ENCODE measurements at places on chromosomes 11 and 22. TPM values are rescaled to one million over a fixed set of nuclear protein-coding genes. Genes with fewer than 3 reads are reported as not detected.
A peak's percentile ranks its signal among the peaks of the same experiment; 100 is the strongest.

DNA sequence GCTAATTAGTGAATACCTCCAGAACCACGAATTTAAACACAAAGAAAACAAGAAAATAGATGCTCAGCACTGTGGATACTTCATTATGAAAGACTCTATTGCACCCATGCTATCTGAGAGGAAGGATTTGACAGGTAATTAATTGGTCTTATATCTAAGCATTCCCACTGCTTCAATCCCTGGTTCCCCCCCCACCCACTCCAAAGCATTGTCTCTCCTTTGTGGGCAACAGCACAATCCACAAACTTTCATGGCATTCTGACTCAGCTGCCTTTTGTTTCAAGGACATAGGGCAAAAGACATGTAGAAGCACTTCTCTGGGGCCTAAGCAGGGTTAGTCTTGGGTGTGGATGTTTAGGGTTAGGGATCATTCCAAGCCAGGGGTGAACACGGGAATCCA lies 551.4 kb downstream of the BUD13 start:
- no peak for DNase-seq

DNA sequence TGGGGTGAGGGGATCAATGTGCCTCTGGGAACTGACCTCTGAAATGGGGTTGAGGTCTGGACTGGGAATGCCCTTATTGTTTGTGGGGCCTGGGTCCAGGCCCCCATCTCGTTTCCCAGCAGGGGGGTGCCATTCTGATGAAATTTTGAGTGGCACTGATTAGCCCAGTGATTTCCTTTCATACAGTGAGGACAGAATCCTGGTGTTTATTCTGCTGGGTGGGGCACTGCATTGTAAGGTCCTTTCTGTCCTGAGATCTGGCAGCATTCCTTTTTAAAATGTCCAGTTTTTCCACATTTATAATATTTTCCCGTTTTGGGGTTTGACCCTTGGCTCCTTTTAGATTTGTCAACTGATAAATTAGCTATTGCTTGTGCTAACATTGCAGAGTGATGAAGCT lies 27.1 kb downstream of the OR10A6 start:
- DNase-seq: no peak

- DNase-seq: peak; percentile 77
These were observed 1.1 kb upstream of the ABTB2 start for GRCh38 chr11:34358728-34359547.

GRCh38 chr11:113296447-113297205 lies 17.8 kb upstream of the TTC12 start:
- DNase-seq: peak; percentile 28

- DNase-seq: peak; percentile 7
These were observed 1.4 kb downstream of the SGSM1 start for GRCh38 chr22:24807284-24807950.

DNA sequence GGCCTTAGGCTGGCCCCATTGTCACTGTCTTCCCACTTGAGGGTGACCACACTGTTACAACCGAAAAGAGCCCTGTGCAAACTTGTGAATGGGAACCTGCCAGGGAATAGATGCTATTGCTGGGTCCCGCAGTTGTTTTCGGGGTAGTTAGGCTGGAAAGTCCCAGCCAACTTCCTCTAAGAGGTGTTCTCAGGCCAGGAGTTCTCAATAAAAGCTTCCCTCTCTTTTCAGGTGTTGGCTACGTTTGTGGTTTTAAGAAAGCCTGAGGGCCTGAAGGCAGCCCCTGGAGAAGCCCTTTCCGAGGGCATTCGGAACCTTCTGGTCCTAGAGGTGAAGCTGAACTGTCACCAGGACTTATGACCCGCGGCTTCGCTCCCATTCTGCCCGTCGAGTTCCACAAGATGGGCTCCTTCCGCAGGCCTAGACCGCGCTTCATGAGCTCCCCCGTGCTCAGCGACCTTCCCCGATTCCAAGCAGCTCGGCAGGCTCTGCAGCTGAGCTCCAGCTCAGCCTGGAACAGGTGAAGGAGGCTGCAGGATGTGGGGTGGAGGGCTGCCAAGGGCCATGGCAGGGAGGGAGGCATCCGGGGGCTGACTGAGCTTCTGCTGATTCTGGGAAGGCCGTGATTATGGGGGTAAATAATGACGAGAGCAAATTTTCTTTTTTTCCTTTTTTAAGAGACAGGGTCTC lies 104.8 kb downstream of the PRR5L start:
- no peak for DNase-seq

DNA sequence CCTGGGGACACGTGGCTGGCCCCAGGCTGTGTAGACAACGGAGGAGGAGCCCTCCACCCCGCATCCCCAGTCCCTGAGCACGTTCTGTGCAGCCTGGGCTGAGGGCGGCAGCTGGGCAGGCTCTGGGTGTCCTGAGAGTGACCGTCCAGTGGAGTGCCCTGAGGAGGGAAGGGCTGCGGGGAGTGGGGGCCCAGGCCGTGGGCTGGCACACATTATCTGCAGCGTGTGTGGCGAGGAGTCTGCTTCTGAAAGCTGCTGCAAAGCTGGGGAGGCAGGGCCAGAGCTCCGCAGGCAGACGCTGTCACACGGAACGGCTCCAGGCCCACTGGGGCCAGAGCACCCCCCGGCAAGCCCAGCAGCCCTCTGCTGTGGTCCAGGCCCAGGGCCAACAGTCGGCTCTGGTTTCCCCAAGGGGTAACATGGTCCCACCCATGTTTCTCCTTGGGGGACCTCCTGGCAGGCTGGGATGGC lies 835 bp upstream of the ANO9 start:
- DNase-seq: no peak

DNA sequence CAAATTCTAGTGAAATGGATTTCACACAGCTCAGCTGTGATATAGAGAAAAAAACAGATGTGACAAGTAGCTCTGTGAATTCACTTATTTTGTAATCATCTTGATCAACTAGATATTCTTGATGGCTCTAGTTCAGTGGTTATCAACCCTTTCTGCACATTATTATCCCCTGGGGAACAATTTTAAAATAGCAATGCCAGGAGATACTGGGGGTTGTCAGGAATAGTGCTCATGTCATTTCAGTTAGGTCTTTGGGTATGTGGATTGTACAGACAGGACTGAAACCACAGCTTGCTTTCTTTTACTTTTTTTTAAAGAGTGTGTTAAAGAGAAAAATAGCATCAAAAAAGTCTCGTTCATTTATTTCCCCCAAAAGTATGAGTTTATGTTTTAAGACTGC lies 269.0 kb upstream of the PDGFD start:
- DNase-seq: no peak

- peak; percentile 50 for DNase-seq
These were observed 123.0 kb downstream of the TRIM44 start for GRCh38 chr11:35785287-35786167.

DNA sequence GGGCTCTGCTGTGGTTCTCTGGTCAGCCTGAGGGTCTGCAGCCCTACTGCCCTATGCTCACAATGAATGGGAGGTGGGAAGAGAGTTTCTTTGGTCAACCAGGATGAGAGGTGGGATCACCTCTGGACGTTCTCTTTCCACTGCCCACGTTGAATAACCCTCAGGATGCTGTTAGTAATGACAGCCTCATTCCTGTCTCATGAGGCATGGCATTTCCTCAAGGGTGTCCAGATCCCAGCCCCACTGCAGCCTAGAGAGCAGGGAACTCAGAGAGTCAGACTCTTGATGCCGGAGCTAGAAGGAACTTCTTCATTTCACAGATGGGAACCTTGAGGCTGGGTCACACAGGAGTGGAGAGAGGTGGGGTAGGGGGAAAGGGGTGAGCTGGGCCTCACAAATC lies 196.0 kb downstream of the CEP164 start:
- no peak for DNase-seq

GRCh38 chr11:34493468-34493867 lies 20.1 kb downstream of the ELF5 start:
- DNase-seq: peak; percentile 73

DNA sequence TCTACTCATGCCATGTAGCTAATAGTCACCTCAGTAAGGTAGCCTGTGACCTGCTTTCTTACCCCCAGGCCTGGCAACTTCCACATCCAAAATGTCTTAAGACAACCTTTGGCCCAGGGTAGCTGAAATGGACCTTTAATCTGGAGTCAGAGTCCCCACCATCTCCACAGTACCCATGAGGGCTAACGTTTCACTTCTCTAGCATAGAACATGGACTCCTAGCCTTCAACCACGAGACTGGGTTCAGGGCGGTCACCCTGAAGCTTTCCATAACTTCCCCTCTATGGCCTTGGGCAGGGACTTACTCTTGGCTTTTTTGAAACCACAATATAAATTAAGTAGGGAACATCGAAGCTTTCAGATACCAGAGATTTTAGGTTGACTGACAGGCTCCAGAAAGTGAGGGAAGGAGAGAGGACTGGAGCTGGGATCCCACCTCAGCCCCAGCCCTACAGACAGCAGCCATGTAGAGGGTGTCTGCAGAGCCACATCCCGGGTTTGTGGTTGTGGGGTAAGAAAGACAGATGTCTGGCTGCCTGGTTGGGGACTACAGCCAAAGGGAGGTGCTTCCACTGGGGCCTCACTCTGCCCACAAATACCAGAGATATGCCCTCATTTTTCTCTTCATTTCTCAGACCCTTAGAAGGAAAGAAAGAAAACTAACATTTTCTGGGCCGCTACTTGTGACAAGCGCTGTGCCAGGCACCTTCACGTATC lies 2.6 kb downstream of the TBC1D10A start:
- peak; percentile 75 for DNase-seq

DNA sequence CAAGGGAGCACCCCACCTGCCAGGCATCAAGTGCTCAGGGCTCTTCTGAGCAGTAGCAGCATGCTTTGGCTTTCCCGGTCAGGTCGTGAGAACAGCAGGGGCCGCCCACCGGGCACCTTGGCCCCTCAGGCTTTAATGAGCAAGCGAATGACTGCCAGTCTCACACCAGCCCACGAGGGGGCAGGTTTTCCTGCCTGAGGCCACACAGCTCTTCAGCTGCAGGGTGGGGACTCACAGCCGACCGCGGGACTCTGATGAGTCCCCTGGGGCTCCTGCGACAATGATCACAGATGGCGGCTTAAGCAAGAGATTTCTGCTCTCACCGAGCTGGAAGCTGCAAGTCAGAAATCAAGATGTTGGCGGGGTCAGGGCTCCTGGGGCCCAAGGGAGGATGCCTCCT lies 14.3 kb upstream of the FGF19 start:
- DNase-seq: no peak

- DNase-seq: no peak
These were observed 18.6 kb upstream of the EHF start for GRCh38 chr11:34602245-34602644.

- no peak for DNase-seq
These were observed 3.0 kb upstream of the SEPTIN3 start for GRCh38 chr22:41966225-41966606.

DNA sequence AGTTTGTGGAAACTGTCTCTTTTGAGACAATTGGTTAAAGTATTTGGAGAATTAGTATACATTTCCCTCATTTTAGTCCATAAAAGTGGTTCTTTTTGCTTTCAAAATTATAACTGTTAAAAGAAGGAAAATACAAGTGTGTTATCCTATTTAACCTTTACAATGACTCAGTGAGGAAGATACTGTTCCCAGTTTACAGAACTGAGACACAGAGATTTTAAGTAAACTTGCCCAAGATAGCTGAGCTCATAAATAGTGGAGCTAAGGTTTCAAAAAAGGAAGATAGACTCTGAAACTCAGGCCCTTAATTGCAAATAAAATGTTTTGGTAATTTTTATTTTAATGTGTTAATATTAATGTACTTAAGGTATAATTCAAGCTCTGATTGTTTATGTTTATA lies 58.9 kb downstream of the DKK3 start:
- DNase-seq: no peak

DNA sequence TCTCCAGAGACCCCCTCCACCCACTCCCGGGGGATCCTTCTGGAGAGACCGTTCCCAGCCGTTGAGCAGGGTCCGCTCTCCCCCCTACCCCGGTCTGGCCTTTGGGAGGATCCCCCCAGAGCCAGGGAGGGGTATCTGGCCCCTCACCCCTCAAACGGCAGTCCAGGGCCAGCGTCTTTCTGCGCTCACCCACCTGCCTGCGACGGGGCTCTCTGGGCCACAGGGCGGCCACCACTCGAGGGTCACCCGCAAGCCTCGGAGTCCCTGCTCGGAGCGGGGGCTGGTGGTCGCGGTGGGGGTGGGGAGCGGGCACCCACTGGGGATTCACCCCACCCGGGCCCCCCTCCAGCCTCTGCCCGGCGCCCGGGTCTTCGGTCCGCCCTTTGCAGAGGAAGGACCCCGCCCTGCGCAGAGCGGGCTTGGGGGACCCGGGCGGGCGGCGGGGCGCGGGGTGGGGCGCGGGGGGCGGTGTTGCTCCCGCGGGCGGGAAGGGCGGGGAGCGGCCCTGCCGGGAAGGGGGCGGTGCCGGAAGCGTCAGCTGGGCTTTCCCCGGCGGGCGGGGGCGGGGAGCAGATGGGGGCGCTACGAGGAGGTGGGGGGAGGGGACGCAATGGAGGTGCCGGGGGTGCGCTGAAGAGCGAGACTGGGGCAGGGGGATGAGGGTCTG lies 16.6 kb downstream of the CRELD2 start:
- DNase-seq: no peak

GRCh38 chr22:42644422-42645340 lies 4.3 kb upstream of the ATP5MGL start:
- DNase-seq: no peak

GRCh38 chr11:103910721-103911120 lies 125.7 kb upstream of the DDI1 start:
- no peak for DNase-seq

GRCh38 chr22:24843048-24843447 lies 37.0 kb downstream of the SGSM1 start:
- no peak for DNase-seq

- peak; percentile 71 for DNase-seq
These were observed 101.8 kb upstream of the CADM1 start for GRCh38 chr11:115605871-115606497.

DNA sequence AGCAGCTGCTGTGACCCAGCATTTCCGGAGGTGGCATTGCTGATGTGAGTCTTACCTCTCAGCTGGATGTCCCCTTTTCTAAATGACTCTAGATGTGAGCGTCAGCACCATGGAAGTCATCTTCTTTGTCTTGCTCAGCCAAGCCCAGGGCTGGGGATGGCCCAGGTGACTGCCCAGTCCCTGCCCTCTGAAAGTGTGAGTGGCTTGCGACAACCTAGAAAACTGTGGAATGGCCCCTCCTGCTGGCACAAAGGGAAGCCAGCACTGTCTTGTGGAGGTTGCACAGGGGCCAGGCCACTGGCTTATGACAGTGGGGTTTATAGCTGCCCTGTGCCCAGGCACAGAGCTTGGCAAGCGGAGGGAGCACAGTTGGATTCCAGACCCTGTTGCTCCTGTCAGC lies 6.2 kb downstream of the TUB start:
- no peak for DNase-seq

DNA sequence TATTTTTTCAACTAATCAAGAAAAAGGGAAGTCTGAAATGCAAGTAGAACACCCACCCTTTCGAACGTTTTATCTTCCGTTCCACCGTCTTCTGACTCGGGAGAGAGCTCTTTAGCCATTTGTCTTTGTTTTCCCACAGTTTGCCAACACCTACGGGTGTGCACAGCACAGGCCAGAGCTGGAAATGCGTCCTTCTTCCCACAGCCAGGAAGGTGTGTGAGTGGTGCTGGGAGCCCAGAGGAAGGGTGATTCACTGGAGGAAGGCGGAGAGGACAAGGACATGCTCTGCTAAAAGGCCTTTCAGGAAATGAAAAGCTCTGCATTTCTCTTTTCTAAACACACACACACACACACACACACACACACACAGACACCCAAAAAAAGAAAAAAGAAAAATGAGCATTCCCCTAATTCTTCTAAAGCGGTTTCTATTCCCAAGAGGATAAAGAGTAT lies 18.5 kb downstream of the ENDOD1 start:
- DNase-seq: peak; percentile 71

The TMPRSS13 gene
- total RNA-seq: not detected

The CDKN1C gene
- 1.2 TPM for total RNA-seq

The KRTAP5-7 gene
- total RNA-seq: not detected

The POLR2L gene
- 167 TPM for total RNA-seq

The SPATA19 gene
- total RNA-seq: not detected

The CBLIF gene
- not detected for total RNA-seq

The LRRC55 gene
- not detected for total RNA-seq

The OR8B3 gene
- total RNA-seq: not detected

All from RPMI7951 (cell line).